H1 (cell line): ENCODE measurements at places on chromosomes 5 and 9. TPM values are rescaled to one million over a fixed set of nuclear protein-coding genes. Genes with fewer than 3 reads are reported as not detected.

Gene SLC25A48
- 1.8 TPM in 2 replicates for total RNA-seq

DNA sequence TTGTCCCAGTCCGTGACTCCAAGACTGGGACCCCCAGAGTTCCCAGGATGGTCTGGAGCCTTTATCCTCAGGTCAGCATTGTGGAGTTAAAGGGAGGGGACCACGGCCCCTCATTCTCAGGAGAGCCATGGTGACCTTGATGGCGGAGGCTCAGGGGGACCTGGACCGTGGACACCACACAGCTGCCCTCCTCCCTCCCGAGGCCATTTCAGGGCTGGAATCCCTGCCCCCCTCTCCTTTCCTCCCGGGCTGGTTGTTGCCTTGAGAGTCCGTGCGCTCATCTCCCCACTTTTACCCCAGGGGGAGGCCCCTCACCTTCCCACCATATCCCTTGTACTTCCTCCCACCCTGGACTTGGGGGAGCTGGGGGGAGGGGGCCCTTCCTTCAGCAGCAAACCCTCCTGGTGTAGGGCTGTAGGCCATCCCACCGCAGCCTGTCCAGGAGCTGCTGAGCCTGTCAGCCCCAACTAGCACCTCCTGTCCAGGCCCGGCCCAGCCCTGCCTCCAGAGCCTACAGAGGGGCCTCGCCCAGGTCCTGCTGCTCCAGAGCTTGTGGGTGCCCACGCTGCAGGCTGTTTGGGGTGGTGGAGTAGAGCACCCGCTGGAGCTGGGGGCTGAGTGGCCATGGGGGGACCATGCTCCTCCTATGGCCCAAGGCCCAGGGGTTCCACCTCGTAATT, 14.3 kb upstream of the AJM1 start:
- DNase-seq = no peak

DNA sequence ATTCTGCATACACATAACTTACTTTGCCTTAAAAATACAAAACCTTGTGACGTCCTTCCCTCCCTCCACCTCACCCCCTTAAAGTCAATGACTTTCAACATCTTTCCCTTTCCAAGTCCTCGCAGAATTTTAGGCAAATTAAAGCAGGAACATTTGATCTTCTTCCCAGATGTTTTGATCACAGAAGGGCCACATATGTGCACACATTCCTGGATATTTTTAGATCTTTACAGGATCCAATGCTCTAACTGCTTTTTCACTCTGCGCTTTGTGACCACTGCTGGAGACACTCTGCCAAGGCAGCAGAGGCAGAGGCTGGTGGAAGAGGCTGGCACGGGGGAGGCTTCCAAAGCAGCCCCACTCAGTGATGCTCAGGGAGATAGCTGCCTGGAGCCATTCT, 130.7 kb downstream of the SEC61B start:
- no peak for DNase-seq

- no peak for DNase-seq
These were observed 209.8 kb downstream of the MCTP1 start for GRCh38 chr5:95075111-95075510.

- no peak for DNase-seq
These were observed 684.0 kb upstream of the ACO1 start for GRCh38 chr9:31700252-31701045.

Gene GRIN3A
- 0.04 TPM in 1 of 2 replicates, not detected in the other for total RNA-seq

Gene ZNF474
- total RNA-seq = not detected in 2 replicates

GRCh38 chr9:132537352-132537751, 45.1 kb upstream of the BARHL1 start:
- no peak for DNase-seq

Gene UIMC1
- 43.0 and 43.7 TPM in 2 replicates for total RNA-seq

Gene GCNT4
- total RNA-seq = 14.4 and 14.5 TPM in 2 replicates

Gene PCDHA4
- 5.3 and 5.7 TPM in 2 replicates for total RNA-seq

DNA sequence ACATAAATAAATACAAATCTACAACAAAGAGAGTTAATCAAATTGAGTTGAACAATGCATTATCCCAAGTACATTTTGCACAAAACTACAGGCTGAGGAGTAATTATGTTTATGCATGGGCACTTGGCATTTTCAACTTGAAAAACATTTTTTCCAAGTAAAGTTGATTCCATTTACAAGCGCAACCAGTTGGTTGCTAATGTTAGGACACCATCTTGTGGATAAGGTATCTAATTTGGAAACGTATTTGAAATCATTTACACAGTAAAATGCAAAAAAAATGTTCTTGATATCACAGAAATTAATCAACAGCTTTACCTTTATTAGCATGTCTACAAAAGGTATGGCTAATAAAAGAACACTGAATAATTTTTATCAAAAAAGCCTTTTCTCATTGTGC, 18.8 kb downstream of the FTMT start:
- DNase-seq = no peak

Gene ANKDD1B
- total RNA-seq = 0.22 TPM in 1 of 2 replicates, not detected in the other

Gene ZDHHC11
- 16.6 and 19.8 TPM in 2 replicates for total RNA-seq

DNA sequence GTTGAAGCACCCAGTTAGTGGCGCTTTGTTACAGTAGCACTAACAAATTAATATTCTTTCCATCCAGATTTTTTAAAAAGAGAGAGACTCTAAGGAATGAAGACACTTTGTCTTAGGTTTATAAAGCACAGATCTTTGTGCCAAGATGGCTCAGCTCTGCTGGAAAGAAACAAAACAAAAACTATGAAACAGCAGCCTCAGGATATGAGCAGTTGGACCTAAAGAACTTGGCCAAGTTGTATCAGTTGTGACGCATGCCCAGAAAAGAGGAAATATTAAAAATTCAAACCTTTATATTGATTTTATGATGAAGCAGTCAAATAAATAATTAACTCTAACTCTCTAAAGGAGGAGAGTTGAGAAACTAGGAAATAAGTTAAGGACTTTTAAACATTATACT, 427.2 kb downstream of the SPOCK1 start:
- no peak for DNase-seq

Gene OR1J2
- not detected in 2 replicates for total RNA-seq

DNA sequence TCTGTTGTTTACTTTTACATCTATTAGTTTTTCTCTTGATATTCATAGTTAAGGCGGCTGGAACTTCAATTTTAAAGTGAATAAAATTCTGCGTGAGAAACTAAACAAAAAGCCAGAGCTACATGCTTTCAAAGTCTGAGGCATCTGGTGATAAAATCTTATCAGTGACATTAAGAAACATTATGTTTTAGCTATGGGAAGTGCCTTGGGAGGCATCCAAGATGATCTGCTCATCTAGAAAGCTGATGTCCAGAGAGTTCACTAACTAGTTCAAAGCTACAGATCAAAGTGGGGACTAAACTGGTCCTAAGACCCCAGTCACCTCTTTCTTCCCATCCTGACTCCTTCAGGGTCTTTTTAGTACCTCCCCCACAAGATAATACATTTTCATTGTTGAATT, 37.2 kb downstream of the MRPS27 start:
- no peak for DNase-seq

DNA sequence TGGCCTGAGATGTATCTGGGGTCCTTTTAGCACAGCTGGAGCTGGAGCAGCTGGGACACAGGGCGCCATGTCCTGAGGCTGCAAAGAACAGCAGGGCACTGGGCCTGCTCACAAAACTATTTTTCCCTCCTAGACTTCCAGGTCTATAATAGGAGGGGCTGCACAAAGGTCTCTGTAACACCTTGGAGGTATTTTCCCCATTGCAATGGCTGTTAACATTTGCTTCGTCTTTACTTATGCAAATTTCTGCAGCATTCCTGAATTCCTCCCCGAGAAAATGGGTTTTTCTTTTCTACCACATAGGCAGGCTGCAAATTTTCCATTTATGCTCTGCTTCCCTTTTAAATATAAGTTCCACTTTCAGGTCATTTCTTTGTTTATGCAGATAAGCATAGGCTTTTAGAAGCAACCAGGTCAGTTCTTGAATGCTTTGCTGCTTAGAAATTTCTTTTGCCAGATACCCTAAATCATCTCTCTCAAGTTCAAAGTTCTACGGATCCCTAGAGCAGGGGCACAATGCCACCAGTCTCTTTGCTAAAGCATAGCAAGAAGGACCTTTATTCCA, 130.8 kb downstream of the PCSK1 start:
- DNase-seq = peak; percentile 5

Gene FGF1
- 0.11 and 0.50 TPM in 2 replicates for total RNA-seq

DNA sequence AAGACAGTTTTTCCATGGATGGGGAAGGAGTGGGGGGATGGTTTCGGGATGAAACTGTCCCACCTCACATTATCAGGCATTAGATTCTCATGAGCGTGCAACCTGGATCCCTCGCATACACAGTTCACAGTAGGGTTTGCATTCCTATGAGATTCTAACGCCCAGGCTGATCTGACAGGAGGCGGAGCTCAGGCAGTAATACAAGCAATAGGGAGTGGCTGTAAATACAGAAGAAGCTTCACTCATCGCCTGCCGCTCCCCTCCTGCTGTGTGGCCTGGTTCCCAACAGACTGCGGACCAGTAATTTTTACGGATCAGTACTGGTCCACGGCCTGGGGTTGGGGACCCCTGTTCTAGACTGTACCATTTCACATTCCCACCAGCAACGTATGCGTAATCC, 68.3 kb upstream of the OTULINL start:
- no peak for DNase-seq

DNA sequence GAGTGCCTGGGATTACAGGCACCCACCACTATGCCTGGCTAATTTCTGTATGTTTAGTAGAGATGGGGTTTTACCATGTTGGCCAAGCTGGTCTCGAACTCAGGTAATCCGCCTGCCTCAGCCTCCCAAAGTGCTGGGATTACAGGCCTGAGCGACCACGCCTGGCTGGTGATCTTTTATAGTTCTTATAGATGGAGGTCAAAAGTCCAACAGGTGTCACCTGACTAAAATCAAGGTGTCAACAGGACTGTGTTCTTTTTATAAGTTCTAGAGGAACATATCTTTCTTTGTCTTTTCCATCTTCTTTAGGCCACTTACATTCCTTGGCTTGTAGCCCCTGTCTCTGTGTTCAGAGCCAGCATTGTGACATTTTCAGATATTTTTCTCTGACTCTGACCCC, 155.5 kb upstream of the SLC12A2 start:
- DNase-seq = no peak

- no peak for DNase-seq
These were observed 144.8 kb upstream of the PIK3R1 start for GRCh38 chr5:68070591-68071281.

DNA sequence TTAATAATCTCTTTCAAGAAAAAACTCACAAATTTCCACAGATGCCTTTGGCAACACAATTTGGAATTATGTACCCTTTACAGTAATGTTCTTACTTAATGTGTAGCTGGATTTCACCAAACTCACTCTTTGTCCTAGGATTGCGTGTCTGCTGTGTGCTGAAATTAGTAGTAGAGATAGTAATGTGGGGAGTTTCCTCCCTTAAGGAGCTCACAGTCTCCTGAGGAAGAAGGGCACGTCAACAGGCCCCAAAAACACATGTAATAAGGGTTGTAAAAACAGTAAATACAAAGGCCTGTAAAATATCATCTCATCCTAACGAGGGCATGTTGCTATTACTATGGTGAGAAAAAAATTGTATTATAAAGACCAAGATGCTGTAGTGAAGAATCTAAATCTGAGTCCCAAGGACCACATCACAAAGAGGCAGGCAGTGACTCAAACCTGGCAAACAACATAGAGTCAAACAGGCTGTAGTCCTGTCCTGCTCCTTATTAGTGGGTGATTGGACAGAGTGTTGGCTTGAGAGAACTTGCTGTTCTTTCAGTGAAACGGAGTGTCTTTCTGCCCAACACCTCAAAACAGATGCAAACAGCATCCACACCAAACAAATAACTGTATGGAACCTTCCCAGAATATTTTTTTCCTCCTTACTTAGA, 83.2 kb upstream of the PAPPA start:
- no peak for DNase-seq

GRCh38 chr9:136858844-136859757, 7.0 kb downstream of the MAMDC4 start:
- no peak for DNase-seq

Gene FOXI1
- total RNA-seq = not detected in 2 replicates

Gene FKTN
- total RNA-seq = 12.4 and 13.4 TPM in 2 replicates

DNA sequence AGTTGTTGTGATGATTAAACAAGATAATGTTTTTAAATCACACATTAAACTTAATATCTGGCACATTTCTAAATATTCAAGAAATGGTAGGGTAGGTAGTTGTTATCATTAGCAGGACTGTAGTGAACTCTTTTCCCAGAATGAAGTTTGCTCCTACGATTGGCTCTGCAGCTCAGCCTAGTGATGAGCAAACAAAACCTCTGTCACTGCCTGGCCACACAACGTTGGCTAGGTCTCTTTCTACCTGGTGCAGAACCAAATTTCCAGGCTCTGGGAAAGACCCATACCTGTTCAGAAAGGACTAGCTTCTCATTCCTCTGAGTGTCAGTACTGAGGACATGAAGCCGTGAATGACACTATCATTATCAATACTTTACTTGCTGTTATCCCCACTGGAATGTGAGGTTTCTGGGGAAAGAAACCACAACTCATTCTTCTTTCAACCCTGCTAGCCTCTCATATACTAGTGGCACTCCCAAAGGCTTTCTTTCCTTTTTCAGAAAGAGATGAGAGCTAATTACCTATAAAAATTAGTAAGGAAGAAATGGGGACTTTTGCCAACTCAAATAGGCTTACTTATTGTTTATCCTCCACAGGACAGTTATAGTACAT, 219.3 kb upstream of the TRIM32 start:
- DNase-seq = no peak

GRCh38 chr5:34555699-34556508, 100.2 kb upstream of the RAI14 start:
- no peak for DNase-seq

GRCh38 chr5:68531970-68532369, 316.4 kb downstream of the PIK3R1 start:
- DNase-seq = no peak

GRCh38 chr9:28688172-28688571, 1114.9 kb upstream of the C9orf72 start:
- DNase-seq = peak; percentile 5
